A172 (cell line): ENCODE measurements at places on chromosomes 3 and 15.

GRCh38 chr3:156131241-156131640, 10.9 kb downstream of the KCNAB1 start:
- no peak for DNase-seq

GRCh38 chr3:124605781-124606579, 124.3 kb upstream of the UMPS start:
- no peak for DNase-seq

- DNase-seq: no peak
Observed at GRCh38 chr3:114218578-114219185, 18.7 kb downstream of the ZNF80 start.

DNA sequence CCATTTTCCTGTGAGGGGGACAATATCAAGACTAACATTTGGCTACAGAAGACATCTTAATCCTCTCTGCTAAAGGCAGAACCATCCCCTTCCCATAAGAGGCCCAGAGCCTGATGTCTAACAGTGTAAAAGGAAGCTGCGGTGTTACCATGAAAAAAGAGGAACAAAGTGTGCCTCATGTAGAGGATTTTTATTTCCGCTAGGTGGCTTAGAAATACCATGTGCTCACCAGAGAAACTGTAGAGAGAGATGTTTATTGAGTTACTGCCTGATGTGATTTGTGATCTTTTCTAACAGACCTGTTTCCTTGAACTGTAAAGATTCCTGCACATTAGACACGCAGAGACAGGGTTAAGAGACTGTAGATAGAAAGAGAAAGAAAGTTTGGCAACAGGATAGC, 22.0 kb downstream of the OR5H15 start:
- DNase-seq: peak; percentile 8

DNA sequence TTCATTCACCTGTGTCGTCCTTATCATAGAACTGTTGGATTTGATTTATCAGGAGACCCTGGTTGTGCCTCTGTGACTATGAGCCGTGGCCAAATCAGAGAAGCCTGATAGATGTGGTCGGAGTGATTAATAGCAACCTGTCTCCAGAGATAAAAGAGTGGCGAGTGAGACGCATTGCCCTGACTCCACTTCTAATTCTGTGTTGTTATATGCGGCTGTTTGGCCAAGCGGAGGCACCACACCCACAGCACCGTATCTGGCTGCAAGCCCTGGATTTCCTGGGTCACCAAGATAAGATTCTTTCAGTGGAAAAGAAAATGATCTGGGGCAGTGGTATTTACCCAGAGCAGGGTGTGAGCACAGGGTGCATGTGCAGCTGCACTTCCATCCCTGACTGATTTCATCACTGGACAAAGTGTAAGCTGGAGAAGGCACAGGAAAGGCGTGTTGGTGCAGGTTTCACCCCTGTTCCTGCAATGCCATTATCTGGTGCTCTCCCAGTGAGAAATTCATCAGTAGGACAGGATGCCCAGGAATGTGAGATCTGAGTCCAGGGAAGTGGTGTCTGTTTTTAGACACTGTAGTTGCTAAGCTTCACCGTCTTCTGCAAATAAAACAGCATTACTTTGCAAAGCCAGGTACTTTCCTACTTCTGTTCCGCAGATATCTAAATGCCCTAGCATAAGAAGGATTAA, 84.6 kb downstream of the CD47 start:
- peak; percentile 85 for DNase-seq

DNA sequence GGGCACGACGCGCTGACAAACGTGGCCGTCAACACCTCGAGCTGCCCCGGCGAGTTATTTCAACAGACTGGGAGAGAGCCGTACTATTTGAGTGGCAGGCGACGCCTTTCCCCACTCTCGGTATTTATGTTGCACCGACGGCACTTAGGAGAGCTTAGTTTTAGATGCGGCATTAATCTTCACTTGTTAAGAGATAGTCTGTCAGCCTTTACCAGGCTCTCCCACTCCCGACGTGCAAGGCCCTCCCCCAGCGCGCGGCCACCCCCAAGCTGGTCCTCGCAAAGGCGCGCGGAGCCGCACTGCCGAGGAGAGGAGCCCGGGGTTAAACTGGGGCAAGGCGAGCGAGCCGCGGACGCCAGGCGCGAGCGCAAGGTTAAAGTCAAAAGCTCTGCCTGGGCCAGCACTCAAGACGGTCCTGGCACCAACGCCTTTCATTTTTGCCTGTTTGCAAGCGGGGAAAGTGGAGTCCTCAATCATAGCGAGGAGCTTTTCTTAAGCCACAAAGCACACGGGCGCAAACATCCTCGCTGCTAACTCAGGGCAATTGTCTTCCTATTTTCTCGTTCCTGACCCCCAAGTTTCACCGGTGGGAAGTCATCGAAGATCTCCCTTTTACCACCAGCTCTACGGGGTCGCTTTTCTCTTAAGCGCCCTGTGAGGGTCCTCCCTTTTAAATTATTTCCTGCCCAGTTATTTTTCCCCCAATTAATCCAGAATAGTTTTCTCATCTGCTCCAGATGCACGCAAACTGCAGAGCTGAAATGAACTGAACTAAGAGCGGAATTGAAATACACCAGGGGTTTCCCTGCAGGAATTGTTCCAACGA, 86.6 kb downstream of the NR2F2 start:
- no peak for DNase-seq

- no peak for DNase-seq
Observed at GRCh38 chr3:23202203-23202920, 765 bp upstream of the UBE2E2 start.

GRCh38 chr3:54853573-54854404, 74.1 kb downstream of the LRTM1 start:
- DNase-seq: peak; percentile 48

GRCh38 chr3:27642796-27643195, 79.3 kb downstream of the EOMES start:
- DNase-seq: no peak

GRCh38 chr3:182305881-182306665, 487.2 kb upstream of the ATP11B start:
- no peak for DNase-seq

DNA sequence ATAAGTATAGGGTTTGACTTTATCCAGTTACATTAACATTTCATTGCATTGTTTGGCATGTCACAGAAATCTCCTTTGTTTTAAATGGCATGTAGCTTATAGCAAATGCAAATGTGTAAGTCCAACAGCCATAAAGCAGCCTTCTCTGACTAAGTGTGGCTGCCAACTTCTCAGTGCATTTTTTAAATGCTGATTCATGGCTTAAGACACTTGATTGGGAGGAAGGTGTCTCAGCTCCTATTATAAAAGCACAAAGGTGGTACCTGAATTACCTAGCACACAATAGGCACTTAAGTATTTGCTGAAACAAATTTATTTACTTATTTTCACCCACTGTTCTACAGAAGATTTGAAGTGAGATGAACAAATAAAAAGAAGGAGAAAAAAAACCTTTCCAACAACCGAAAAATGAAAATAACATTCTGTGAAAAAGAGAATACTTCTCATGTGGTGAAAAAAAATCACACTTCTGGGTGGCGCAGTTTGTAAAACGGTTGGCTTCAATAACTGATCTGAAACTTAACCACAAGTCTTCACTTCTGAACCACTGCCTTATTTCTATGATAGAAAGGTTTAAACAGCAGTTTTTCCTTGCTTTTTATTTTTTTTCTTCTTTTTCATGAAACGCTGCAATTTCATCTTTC, 105.5 kb upstream of the ICE2 start:
- no peak for DNase-seq

DNA sequence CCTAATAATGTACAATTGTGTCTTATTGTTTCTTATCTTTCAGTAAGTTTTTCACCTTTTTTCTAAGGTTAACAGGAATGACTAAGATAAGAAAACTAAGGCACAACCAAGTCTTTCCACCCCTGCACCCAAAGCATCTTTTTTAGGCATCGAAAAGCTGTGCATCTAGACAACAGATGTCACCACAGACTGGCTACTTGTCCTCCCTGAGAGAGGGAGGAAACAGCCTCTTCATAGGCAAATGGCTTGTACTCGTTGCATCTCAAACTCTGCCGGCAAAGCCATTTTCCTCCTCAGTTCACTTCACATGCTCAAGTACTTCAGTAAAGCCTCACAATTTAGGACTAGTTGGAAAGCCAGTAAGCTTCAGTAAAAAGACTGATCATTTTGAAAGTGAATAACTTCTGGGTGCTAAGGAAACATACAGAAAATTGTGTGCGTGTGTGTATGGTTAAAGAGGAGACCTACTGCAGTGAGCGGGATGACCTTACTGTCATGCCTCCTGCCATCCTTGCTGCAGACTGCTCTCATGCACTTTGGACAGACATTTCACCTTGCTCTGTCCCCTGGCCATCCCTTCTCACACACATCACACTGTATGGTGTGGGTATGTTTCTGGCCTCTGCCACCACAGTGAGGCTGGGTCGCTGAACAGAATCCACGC, 36.5 kb upstream of the HACD2 start:
- DNase-seq: no peak

- peak; percentile 81 for DNase-seq
Observed at GRCh38 chr15:67025719-67026609, 39.4 kb upstream of the SMAD3 start.

DNA sequence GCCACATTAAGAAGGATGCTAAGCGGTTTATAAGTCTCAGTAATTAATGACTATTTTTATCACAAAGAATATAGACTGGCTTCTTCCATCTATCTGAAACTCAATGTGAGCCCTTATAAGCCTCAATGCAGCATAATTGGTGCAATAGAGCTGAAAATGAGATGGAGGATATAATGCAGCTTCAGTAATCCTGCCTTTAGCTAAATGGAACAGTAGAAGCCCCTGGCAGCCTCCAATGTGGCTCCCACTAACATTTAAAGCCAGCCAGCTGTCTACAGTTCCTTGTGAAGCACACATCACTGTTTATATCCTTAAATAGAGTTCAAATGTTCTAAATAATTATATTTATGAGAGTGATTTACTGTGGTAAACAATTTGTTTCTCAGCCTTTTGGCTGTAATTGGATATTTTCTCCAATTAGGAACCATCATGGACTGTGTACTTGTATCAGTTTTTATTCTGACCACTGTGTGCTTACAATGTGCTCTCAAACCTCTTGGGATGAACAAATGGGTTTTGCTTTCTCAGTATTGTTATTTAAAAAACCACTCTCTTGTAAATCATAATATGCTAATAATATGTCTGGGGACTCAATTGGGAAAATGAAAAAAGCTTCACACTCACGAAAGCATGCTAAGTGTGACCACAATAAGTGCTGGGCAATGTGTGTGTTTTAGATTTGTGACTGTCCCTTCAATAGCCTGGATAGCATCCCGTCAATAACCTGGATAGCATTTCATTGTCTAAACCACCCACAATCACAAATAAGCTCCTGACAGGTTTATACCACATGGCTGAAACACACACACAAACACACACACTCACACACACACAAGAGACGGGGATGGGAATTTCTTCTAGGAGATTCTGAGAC, 366.6 kb downstream of the GBE1 start:
- no peak for DNase-seq

DNA sequence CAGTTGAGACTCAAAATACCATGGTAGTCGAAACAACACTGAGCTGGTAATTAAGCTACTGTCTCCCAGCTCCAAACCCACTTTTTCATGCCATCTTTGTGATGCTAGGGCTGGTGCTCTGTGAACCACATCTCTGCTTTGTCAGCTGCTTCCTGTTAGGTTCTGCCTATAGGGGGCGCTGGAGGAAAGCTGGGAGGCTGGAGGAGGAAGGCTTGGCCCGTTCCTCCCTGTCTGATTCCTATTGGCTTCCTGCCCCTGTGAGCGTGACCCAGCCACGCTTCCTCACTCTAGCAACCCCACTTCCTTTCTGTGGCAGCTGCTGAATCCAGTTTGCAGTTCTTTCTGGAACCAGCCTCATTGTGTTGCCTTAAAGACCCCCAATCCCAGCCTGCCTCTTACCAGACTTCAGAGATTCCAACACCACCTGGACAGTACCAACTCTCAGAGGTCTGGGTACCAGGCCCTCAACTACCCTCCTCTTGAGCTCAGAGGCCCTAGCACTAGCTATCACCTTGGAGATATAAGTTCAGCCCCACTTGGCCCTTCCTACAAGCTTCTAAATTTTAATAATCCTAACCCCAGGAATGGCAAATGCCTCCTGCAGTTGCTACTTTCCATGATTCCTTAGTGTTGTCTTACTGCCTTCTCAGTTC, 120.9 kb downstream of the ERC2 start:
- peak; percentile 27 for DNase-seq

GRCh38 chr15:55868707-55869106, 124.7 kb downstream of the NEDD4 start:
- peak; percentile 26 for DNase-seq

GRCh38 chr15:40379853-40380252, 2.7 kb upstream of the KNSTRN start:
- DNase-seq: peak; percentile 95

- no peak for DNase-seq
Observed at GRCh38 chr3:107487490-107487889, 35.3 kb upstream of the BBX start.

GRCh38 chr3:52463416-52463815, 8.0 kb downstream of the NISCH start:
- no peak for DNase-seq
